ENCODE measurements at places on chromosomes 12 and 14. TPM values are rescaled to one million over a fixed set of nuclear protein-coding genes. Genes with fewer than 3 reads are reported as not detected.

The SLC16A7 gene
- total RNA-seq: 27.3 TPM

The OVCH1 gene
- 0.07 TPM for total RNA-seq

The SYNDIG1L gene
- total RNA-seq: under 0.01 TPM

The TOMM20L gene
- not detected for total RNA-seq

The L2HGDH gene
- total RNA-seq: 4.8 TPM

The ITPK1 gene
- 31.7 TPM for total RNA-seq

The EIF2S3B gene
- 14.8 TPM for total RNA-seq

The CIROP gene
- not detected for total RNA-seq

The ESPL1 gene
- 2.3 TPM for total RNA-seq

The TRPV4 gene
- 1.4 TPM for total RNA-seq

The OR6C68 gene
- not detected for total RNA-seq

The C12orf54 gene
- not detected for total RNA-seq

The ENDOU gene
- 0.40 TPM for total RNA-seq

The FOXN4 gene
- total RNA-seq: not detected

The TRMT5 gene
- 11.5 TPM for total RNA-seq

The BDKRB1 gene
- 1.3 TPM for total RNA-seq

The ATP2A2 gene
- 249 TPM for total RNA-seq

The CDCA4 gene
- 10.0 TPM for total RNA-seq

The GPRC5D gene
- total RNA-seq: 0.13 TPM

The OR6C6 gene
- total RNA-seq: not detected

The GPR135 gene
- 4.9 TPM for total RNA-seq

The KRT74 gene
- not detected for total RNA-seq

The ERC1 gene
- 42.3 TPM for total RNA-seq

The KCNH3 gene
- total RNA-seq: 0.33 TPM

The KLRG1 gene
- total RNA-seq: 0.78 TPM

The KRT72 gene
- total RNA-seq: not detected

The PZP gene
- total RNA-seq: not detected

The RND1 gene
- 0.26 TPM for total RNA-seq

The MSI1 gene
- 0.20 TPM for total RNA-seq

The NCAPD2 gene
- total RNA-seq: 47.6 TPM

The HOXC6 gene
- 2.3 TPM for total RNA-seq

The BICDL1 gene
- total RNA-seq: not detected

The TPH2 gene
- total RNA-seq: not detected

The MYF6 gene
- not detected for total RNA-seq

The MRPL51 gene
- total RNA-seq: 71.8 TPM

The PSMB11 gene
- not detected for total RNA-seq

Data from smooth muscle cell of the pulmonary artery (primary cell).